ENCODE measurements at places on chromosomes 11 and 22. TPM values are rescaled to one million over a fixed set of nuclear protein-coding genes. Genes with fewer than 3 reads are reported as not detected.
A peak's percentile ranks its signal among the peaks of the same experiment; 100 is the strongest.

DNA sequence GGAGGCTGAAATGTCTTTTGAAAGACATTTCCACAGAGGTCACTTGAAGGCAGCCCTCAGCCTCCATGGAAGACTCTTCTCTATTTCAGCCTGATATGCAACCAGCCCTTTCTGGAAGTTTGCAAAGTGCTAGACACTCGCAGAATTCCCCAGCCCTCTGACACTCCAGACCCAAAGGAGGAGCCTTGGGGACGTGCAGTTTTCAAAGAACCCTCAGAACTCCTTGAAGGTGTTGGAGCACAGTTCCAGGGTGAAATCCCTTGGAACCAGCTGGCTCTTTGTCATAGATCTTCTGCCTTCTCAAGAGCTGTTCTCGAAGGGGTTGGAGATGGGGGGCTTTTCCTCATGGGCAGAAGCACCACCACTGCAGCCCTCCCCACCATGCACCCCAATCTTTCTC is 19.6 kb downstream of the SPATA19 start:
- no peak for DNase-seq

- DNase-seq: no peak
Measured at GRCh38 chr11:25159341-25159740, 662.5 kb downstream of the LUZP2 start.

- no peak for DNase-seq
Measured at GRCh38 chr22:36316419-36316818, 63.5 kb downstream of the APOL1 start.

- DNase-seq: no peak
Measured at GRCh38 chr22:36257948-36258670, 5.2 kb downstream of the APOL1 start.

DNA sequence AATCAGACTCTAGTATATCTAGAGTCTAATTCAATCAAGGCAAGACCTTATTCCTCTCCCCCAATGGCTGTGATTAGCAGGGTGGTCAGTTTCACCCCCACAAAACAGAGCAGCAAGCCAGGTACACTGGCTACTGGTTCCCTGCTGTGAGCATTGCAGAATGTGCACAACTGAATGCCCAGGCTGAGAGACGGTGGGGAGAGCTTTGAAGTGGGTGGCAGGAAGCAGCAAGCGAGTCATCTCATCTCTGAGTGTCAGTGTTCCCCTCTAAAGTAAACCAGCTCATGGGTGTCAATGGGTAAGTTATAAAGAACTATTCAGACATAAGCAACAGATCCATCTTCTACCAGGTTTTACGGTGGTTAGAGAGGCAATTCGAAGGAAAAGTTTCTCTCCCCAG is 37.6 kb downstream of the GAB4 start:
- no peak for DNase-seq

DNA sequence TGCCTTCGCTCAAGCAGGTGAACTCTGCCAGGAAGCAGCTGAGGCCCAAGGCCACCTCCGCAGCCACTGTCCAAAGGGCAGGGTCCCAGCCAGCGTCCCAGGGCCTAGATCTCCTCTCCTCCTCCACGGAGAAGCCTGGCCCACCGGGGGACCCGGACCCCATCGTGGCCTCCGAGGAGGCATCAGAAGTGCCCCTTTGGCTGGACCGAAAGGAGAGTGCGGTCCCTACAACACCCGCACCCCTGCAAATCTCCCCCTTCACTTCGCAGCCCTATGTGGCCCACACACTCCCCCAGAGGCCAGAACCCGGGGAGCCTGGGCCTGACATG is 123.4 kb downstream of the SEZ6L start:
- no peak for DNase-seq

GRCh38 chr11:43504316-43504950 is 145.7 kb downstream of the TTC17 start:
- DNase-seq: peak; percentile 16

DNA sequence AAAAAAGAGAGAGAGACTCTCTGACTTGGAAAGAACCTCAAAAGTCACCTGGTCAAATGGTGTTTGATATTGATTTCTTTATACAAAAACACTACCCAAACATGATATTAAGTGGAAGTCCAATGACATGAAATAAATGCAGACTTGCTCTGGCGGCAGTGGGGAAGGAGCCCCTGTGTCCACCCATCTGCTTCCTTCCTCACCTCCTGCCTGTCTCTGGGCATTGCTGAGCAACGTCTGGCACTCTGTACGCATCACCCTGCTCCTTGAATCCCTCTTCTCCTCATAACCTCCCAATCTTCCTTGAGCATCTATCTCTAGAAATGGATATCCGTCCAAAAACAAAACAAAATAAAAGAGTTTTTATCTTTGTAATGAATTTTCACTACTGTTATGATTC is 39.9 kb upstream of the GRAMD1B start:
- DNase-seq: no peak

The DENND5A gene
- total RNA-seq: 116 TPM

DNA sequence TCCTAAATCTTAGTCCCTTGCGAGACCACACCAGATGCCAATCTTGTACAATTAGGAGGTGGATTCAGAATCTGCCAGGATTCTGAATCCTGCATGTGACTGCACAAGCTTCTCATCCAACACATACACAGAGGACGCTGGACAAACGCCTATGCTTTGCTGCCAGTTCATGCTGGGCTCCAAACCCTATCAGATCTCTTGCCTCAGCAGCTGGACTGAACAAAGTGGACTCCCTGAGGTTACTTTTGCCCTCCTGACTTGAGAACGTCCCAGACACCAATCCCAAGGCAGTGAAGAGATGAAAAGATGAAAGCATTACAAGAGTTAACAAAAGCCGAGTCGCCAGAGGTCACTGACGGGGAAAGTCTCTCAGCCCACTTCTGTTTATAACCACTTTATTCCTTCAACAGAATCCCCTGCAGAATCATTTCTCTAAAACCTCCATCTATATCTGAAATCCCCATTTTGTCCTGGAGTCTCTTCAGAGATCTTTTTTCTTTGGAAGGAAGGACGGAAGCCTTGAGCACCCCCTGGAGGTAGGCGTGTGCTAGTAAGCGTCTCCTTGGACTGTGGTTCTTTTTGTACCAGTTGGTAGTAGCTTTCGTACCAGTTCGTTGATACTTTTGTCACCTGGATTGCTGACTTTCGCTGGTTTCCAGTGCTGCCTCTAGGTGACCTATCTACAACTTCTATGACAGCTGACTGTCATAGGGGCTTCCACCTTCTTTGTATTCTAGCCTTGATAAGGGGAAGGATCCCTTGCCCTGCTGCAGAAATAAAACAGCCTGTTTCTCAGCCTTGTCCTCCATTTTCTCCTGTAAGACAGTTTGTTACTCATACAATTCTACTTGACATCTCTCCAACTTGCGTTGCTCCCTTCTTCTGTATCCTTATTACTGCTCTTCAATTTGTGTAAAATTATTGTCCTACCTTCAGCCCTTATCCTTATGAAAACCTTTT is 26.1 kb upstream of the EED start:
- DNase-seq: peak; percentile 67

The SHISAL1 gene
- total RNA-seq: 4.3 TPM

The PDE3B gene
- 24.3 TPM for total RNA-seq

The TXNRD2 gene
- total RNA-seq: 22.2 TPM

DNA sequence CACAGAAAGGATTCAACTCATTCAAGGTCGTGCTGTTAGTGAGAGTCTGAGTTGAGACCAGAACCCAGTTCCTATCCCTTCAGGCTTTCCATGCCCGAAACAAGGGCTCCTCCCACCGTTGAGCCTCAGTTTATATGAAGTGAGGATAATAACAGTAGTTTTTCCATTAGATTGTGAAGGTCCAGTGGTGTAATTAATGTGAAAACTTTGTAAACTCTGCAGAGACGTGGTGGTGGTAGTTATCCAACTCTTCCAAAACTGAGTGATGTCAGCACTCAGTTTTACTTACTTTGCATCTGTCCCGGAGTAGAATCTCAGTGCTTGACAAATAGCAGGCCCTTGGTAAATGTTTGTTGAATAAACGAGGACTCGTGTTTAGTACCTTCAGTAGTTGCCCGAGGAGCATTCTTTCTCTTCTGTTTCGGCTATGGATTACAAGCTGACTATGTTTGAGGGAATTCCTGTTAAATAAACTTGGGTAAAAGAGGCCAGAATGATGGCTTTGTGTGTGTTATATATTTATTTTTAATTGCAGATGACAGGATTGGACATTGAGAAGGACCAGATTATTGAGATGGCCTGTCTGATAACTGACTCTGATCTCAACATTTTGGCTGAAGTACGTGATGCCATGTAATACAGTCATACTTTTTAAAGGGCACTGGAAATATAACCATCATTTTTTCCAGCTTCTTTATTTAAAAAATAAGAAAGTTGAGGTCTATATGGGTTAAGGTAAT is 1.0 kb downstream of the REXO2 start:
- DNase-seq: no peak

GRCh38 chr11:116875194-116875593 is 37.8 kb upstream of the APOA1 start:
- DNase-seq: no peak

DNA sequence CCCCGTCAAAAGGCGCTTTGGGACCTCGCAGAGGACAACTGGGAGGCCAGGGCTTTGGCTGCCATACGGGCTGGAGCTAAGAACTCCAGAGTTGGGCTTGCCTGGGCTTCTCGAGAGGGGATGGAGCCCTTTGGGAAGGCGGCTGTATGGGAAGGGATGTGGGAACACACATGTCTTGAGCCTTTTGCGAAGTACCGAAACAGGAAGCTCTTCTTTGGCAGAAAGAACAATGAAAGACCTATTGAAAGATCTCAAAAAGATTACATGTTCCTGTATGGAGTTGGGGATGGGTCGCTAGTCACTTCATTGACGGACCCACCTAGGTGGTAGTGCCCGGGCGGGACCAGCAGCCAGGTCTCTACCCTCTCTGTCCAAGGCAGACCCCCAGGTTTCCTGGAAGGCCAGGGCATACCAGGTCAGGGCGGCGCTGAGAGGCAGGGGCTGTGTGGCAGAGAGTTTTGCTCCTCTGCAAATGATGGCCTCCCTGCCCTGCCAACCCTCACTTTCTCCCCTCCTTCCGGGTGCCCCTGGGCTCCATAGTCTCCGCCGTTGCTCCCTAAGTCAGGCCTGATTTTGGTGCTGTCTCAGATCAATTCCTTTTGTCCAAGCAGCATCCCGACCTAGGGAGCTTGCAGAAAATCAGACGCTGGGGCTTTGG is 1.0 kb downstream of the ST14 start:
- DNase-seq: no peak

DNA sequence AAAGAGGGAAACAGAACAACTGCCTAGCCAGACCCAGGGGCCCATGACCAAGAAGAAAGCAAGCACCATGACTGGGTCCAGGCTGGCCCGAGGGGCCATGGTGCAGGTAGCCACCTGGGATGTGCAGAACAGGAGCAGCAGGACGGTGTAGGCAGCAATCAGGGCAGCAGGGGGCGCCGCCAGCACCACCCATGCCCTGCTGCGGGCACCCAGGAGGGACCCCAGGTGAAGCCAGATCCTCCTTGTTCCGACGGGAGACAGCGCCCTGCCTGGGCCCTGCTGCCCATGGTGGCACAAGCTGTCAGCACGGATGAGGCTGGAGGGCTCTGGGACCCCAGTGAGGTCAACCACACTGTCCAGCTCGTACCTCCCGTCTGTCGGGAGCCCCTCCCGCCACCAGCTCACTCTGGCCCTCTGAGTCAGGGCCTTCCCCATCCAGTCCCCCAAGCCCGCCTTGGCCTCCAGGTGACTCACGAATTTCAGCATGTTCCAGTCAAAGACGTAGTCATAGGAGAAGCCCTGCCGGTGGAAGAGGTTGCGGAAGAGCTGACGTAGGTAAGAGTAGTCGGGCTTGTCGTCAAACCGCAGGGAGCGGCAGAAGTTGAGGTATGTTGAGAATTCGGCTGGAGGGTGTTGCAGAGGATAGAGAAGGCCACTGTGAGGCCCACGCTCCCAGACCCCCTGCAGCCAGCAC is 18.8 kb downstream of the CSNK1E start:
- no peak for DNase-seq

All from neural crest cell (in vitro differentiated cells).